Effector CD4-positive, alpha-beta T cell (primary cell): ENCODE measurements at places on chromosomes 12 and 14.

GRCh38 chr14:99968191-99968920, 96.9 kb upstream of the EVL start:
- DNase-seq: no peak

DNA sequence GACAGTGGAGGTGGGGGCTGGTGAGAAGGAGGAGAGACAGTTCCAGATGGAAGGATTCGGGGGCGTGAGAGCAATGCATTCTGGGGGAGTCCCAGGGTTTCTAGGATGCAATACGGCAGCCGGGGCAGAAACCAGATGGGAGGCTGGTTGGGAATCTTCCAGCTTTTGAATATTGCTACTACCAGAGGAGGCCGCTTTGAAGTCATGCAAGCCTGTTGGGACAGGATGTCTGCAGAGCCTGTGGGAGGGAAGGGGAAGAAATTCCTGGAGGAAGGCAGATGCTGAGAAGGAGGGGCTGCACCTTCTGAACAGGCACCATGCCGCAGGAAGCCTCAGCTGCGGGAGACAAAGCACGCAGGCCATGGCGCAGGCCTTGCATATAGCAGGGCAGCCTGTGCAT, 105.4 kb downstream of the APAF1 start:
- no peak for DNase-seq

GRCh38 chr14:96225745-96226151, 21.1 kb downstream of the BDKRB2 start:
- no peak for DNase-seq

GRCh38 chr12:126772171-126772864, 1494.7 kb upstream of the TMEM132C start:
- DNase-seq: peak; percentile 16

DNA sequence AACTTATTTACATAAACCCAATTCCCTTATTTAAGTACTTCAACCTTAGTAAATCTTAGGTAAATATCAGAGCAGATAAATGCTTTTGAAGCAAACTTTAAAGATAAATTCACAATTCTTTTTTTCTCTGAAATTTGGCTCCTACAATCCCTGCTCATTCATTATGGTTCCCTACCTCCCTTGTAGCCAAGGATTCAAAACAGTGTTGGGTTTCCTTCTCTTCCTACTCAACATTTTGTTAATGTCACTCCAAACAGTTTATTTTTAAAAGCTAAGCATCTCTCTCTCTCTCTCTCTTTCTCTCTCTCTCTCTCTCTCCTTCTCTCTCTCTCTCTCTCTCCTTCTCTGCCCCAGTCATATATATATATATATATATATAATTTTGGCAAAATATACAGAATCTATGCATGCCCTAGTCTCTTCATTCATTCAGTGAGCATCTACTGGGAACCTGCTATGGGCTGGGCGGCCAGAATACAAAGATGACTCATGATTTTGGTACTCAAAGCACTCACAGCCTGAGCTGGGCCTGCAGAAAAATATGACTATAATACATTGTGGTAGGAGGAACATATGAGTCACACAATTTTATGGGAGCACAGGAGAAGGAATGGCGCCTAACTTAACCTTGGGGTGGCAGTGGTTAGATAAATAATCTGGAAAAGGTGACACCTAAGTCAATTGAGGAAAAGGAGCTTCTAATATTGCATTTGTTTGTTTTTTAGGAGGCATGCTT, 123.7 kb upstream of the DHRS4 start:
- no peak for DNase-seq

DNA sequence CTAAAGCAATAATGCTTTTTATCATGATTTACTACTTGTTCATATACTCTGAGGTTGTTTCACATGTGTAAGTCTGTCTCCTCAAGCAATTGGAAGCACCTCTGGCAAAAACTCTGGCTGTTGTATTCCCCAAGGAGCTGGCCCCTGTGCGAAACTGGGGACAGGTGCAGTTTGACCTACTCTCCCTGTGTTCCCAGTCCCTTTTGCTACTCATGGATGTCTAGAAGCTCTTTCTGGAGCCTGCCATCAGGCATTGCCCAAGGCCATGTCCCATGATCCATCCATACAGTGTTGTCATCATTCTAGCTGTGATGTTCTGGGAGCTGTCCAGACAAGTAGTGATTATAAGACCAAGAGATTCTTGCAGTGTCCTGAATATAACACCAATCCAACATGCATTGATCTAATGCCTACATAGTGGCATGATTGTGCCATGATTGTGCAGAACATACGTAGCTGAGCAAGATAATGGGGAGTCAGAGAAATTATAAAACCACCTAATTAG, 14.9 kb downstream of the AKAP6 start:
- no peak for DNase-seq

- DNase-seq: peak; percentile 8
Measured at GRCh38 chr12:48198672-48198971, 4.5 kb downstream of the OR10AD1 start.

- DNase-seq: no peak
Measured at GRCh38 chr14:95387826-95388445, 68.2 kb upstream of the CLMN start.

DNA sequence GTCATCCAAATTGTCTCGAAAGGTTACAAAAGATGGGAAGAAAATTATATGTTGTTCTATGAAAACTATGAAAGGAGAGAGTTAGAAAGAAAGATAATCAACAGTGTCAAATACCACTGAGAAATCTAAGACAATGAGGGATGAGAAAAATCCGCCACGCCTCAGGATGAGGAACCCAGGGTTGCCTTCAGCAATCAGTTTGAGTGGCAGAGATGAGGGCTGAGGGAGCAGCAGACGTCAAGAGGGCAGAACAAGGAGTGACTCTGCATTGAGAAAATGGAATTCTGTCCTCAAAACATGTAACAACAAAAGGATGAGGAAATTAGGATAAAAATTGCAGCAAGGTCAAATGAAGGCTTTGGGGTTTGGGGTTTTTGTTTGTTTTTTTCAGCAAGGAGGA, 18.3 kb upstream of the OXA1L start:
- DNase-seq: no peak

DNA sequence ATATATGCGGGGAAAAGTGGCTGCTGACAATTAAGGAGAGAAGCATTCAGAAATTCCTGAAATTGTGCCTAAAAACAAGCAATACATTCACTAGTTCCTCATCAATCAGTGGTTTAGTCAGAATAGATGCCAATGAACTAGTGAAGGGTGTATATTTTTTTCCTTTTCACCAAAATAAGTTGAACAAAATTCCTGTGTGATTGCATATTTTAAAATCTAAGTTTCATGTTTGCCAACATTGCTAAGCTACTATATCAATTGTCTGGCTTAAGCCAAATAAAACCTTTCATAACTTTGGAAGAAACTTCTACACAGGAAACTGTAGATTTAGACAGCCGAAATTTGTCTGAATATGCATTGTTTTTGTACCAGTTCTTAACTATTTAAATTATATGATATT, 8.7 kb downstream of the PRKD1 start:
- no peak for DNase-seq

DNA sequence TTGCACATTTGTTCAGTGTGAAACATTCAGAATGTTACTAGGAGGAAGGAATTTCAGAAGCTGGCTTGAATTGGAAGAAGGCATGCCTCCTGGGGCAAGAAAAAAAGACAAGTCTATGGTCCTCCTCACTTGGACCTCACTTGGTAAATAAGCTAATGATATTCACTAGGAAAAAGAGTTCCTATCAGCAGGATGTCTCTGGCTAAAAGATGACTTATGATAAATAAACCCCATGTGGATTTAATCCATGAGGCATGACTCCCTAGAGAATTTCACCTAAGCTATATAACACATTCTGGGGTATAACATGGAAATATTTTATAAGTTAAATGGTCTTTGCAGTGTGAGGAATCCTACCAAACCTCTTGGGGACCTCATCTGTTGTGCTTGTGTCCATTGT, 199.9 kb downstream of the LRIG3 start:
- DNase-seq: no peak

DNA sequence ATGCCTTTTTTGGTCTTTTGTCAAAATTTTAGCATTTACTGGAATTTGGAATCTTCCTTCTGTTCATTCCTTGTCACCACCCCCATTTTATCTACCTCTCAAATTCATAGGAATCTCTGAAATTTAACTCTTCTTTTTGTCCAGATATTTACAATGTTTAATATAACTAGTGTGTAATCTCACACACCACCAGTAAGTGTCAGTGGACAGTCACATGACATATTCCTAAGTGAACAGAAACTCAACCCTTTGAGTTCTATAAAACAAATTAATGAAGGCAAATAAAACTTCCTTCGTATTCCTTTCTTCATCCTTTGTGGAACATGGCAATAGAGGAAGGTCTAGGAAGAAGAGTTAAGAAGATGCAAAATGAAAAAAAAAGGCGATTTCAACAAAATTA, 26.6 kb downstream of the ATF7 start:
- DNase-seq: no peak

GRCh38 chr12:109592195-109592904, 18.8 kb downstream of the MVK start:
- DNase-seq: no peak

DNA sequence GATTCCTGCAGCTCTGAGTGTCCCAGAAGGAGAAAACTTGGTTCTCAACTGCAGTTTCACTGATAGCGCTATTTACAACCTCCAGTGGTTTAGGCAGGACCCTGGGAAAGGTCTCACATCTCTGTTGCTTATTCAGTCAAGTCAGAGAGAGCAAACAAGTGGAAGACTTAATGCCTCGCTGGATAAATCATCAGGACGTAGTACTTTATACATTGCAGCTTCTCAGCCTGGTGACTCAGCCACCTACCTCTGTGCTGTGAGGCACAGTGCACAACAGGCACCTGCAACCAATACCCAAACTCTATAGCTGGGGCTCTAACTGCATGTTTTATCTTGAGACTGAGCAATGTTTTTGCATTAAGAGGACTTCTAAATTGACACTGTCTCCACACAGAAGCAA, 379.2 kb upstream of the OR4E1 start:
- DNase-seq: no peak

- DNase-seq: no peak
Measured at GRCh38 chr12:55744340-55745030, 1.6 kb downstream of the GDF11 start.

GRCh38 chr12:29991924-29992323, 208.2 kb upstream of the TMTC1 start:
- no peak for DNase-seq

- DNase-seq: no peak
Measured at GRCh38 chr14:68987653-68988036, 8.5 kb upstream of the ACTN1 start.

GRCh38 chr12:42281278-42281677, 43.2 kb upstream of the YAF2 start:
- no peak for DNase-seq
